ENCODE measurements at places on chromosomes 1 and 21.

- no peak overlapping the region for H3K4me3 ChIP-seq
- 0 out of 2 replicates have a peak, but pooled peaks cover 3% of the 10 kb centered on the region for H3K36me3 ChIP-seq
- H3K4me1 ChIP-seq, result no peaks in the 10 kb centered on the region
- H3K27me3 ChIP-seq, result no peaks in the 10 kb centered on the region
- no peak for DNase-seq
Measured at GRCh38 chr1:113538225-113538624, 147.9 kb downstream of the MAGI3 start.

GRCh38 chr1:27569088-27569460 lies 34.9 kb downstream of the AHDC1 start:
- no peaks in the 10 kb centered on the region for H3K36me3 ChIP-seq
- no peak overlapping the region for H3K27ac ChIP-seq
- H3K4me3 ChIP-seq, result peak overlapping the region; percentile 53
- H3K4me1 ChIP-seq, result peaks cover 26% of the 10 kb centered on the region

- H3K36me3 ChIP-seq, result no peaks in the 10 kb centered on the region
- no peak for DNase-seq
- H3K4me1 ChIP-seq, result peaks cover 21% of the 10 kb centered on the region
- H3K27me3 ChIP-seq, result no peaks in the 10 kb centered on the region
- H3K4me3 ChIP-seq, result no peak overlapping the region
Measured at GRCh38 chr1:156697481-156697880, 7.9 kb downstream of the CRABP2 start.

DNA sequence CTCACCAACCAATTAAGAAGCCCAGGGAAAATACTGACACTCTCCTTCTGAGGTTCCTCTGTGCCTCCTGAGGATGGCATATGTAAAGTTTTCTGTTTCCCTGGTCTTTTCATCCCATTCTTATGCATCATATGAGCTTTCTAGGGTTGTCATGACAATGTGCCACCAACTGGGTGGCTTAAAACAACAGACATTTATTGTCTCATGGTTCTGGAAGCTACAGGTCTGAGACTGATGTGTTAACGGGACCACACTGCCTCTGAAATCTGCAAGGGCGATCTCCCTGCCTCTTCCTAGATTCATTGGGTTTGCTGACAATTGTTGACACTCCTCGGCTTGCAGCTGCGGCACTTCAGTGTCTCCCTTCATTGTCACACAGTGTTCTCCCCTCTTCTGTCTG lies 308.4 kb downstream of the RGS7 start:
- no peak overlapping the region for H3K4me3 ChIP-seq
- H3K27me3 ChIP-seq, result peaks cover 29% of the 10 kb centered on the region
- no peaks in the 10 kb centered on the region for H3K36me3 ChIP-seq
- H3K27ac ChIP-seq, result no peak overlapping the region

GRCh38 chr1:156246781-156247459 lies 936 bp downstream of the PAQR6 start:
- no peak for DNase-seq
- no peaks in the 10 kb centered on the region for H3K27me3 ChIP-seq
- no peak overlapping the region for H3K4me3 ChIP-seq
- no peak overlapping the region for H3K27ac ChIP-seq
- H3K4me1 ChIP-seq, result no peaks in the 10 kb centered on the region

DNA sequence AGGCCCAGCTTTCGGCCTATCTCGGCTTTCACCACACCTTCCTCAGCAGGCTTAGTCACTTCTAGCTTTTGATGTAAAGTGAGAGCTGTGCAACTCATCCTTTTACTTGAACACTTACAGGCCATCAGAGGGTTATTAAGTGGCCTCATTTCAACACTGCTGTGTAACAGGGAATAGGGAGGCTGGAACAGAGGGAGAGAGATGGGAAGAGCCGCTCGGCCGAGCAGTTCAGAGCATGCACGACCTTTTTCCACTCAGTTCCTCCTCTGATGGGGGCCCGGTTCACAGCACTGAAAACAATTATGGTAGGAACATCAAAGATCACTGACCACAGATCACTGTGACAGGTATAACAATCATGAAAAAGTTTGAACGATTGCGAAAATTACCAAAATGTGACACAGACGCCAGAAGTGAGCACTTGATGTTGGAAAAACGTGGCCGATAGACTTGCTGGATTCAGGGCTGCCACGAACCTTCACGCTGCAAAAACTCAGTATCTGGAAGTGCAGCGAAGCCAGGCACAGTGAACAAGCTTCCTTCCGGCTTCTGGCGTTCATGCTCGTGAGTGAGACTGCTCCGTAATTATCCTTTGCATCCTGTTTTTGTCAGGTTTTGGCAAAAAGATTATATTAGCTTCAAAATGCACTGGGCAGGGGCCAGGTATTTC lies 28.6 kb downstream of the AGPAT3 start:
- H3K4me1 ChIP-seq, result no peaks in the 10 kb centered on the region
- no peak overlapping the region for H3K27ac ChIP-seq
- no peaks in the 10 kb centered on the region for H3K27me3 ChIP-seq
- DNase-seq, result no peak

DNA sequence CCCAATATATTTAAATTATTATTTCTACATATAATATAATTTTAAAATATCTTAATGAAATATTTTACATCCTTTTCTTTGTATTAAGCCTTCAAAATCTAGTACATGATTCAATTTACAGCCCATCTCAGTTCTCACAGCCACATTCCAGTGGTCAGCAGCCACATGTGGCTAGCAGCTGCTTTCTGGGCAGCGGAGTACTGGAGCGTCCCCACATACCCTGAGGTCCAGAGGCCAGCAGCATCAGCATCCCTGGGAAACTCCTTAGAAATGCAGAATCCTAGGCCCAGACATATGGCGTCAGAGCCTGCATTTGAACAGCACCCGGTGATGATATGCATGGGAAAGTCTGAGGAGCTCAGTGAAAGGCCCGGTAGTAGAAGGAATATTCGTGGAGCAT lies 8.6 kb upstream of the LHX4 start:
- H3K36me3 ChIP-seq, result no peaks in the 10 kb centered on the region
- no peaks in the 10 kb centered on the region for H3K4me1 ChIP-seq
- H3K27ac ChIP-seq, result no peak overlapping the region
- H3K4me3 ChIP-seq, result no peak overlapping the region

DNA sequence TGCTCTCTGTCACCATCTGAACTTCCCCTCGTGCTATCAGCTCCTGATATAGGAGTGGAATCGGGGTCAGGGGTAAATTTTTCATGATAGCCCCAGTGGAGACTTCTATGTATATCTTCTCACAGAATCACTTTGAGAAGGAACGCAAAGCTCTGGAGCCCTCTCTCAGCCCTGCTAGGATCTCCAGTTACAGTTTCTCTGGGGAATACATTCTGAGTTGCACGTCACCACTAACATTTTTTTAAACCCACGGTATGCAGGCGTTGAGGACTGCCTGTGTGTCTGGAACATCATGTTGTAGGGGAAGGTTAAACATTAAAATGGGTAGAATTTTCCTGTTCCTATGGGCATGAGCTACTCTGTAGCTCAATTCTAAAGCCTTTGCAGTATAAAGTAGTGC lies 116.4 kb upstream of the FAM78B start:
- H3K4me1 ChIP-seq, result no peaks in the 10 kb centered on the region
- H3K27me3 ChIP-seq, result 0 out of 2 replicates have a peak, but pooled peaks cover under 1% of the 10 kb centered on the region
- H3K4me3 ChIP-seq, result no peak overlapping the region
- no peak for DNase-seq
- H3K36me3 ChIP-seq, result no peaks in the 10 kb centered on the region
- H3K27ac ChIP-seq, result no peak overlapping the region

DNA sequence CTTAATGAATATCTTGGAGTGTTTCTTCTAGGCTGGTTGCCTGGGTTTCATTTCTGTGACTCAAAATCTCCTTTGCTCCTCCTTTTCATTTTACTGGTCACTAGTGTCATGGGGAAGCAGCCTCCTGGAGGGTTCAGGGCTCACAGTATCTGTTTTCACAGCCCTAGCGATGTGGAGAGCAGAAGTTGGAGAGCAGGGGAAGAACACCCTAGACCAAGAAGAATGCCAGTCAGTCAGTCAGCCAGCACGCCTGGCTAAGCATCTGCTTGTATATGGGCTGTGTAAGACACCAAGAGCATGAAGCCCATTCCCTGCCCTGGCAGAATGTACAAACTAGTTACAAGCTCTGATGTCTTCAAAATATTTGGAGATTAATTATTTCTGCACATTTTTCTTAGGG lies 7.9 kb downstream of the RXRG start:
- no peak for DNase-seq
- no peaks in the 10 kb centered on the region for H3K36me3 ChIP-seq
- no peak overlapping the region for H3K27ac ChIP-seq
- H3K4me3 ChIP-seq, result no peak overlapping the region

GRCh38 chr1:209590405-209590804 lies 6.9 kb downstream of the CAMK1G start:
- peaks cover 14% of the 10 kb centered on the region for H3K4me1 ChIP-seq
- no peak overlapping the region for H3K27ac ChIP-seq

GRCh38 chr1:236904892-236905741 lies 99.1 kb downstream of the MT1HL1 start:
- H3K4me3 ChIP-seq, result no peak overlapping the region
- peaks cover 13% of the 10 kb centered on the region for H3K27me3 ChIP-seq
- no peaks in the 10 kb centered on the region for H3K4me1 ChIP-seq
- no peaks in the 10 kb centered on the region for H3K36me3 ChIP-seq

- no peaks in the 10 kb centered on the region for H3K36me3 ChIP-seq
- H3K4me3 ChIP-seq, result no peak overlapping the region
- H3K4me1 ChIP-seq, result no peaks in the 10 kb centered on the region
Measured at GRCh38 chr21:27571706-27572105, 604.8 kb upstream of the ADAMTS5 start.

- peak overlapping the region; percentile 66 for H3K27ac ChIP-seq
- no peaks in the 10 kb centered on the region for H3K36me3 ChIP-seq
- no peak overlapping the region for H3K4me3 ChIP-seq
Measured at GRCh38 chr1:200342511-200343311, 67.1 kb downstream of the ZNF281 start.

GRCh38 chr1:29806646-29807319 lies 570.5 kb downstream of the PTPRU start:
- H3K4me1 ChIP-seq, result no peaks in the 10 kb centered on the region
- no peaks in the 10 kb centered on the region for H3K36me3 ChIP-seq
- no peak overlapping the region for H3K27ac ChIP-seq
- H3K27me3 ChIP-seq, result no peaks in the 10 kb centered on the region
- no peak overlapping the region for H3K4me3 ChIP-seq

- peak; percentile 73 for DNase-seq
- peaks cover 25% of the 10 kb centered on the region for H3K4me1 ChIP-seq
- H3K36me3 ChIP-seq, result no peaks in the 10 kb centered on the region
Measured at GRCh38 chr1:158037866-158038359, 44.5 kb downstream of the KIRREL1 start.

GRCh38 chr1:201038186-201038876 lies 14.8 kb upstream of the KIF21B start:
- no peak overlapping the region for H3K27ac ChIP-seq
- no peaks in the 10 kb centered on the region for H3K27me3 ChIP-seq
- H3K36me3 ChIP-seq, result no peaks in the 10 kb centered on the region
- no peak overlapping the region for H3K4me3 ChIP-seq
- no peaks in the 10 kb centered on the region for H3K4me1 ChIP-seq
- DNase-seq, result peak; percentile 28

DNA sequence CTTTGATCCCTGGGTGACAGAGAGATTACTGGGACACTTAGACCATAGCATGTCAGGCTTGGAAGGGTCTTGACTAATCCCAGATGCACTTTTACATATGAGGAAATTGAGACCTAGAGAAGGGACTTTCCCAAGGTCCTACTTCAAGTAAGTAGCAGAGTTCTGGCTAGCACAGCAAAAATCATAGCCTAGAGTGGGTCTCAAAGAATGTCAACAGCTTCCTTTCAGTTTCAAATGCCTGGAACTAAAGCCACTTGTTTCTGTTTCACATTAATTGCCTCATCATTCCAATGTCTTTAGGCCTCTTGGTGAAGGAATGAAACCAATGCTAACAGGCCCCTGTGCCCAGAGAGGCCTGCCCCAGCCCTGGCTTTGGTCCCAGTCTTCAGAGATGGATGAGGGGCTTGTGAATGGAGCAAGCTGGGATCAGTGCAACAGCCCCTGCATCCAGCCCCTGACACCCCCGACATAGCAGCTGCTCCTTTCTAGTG lies 26.6 kb downstream of the ATF3 start:
- no peak overlapping the region for H3K27ac ChIP-seq
- H3K36me3 ChIP-seq, result no peaks in the 10 kb centered on the region
- DNase-seq, result no peak
- no peaks in the 10 kb centered on the region for H3K4me1 ChIP-seq

- no peaks in the 10 kb centered on the region for H3K4me1 ChIP-seq
- no peak overlapping the region for H3K27ac ChIP-seq
- H3K36me3 ChIP-seq, result no peaks in the 10 kb centered on the region
- no peaks in the 10 kb centered on the region for H3K27me3 ChIP-seq
- no peak for DNase-seq
Measured at GRCh38 chr1:184988506-184988905, 14.2 kb upstream of the NIBAN1 start.

DNA sequence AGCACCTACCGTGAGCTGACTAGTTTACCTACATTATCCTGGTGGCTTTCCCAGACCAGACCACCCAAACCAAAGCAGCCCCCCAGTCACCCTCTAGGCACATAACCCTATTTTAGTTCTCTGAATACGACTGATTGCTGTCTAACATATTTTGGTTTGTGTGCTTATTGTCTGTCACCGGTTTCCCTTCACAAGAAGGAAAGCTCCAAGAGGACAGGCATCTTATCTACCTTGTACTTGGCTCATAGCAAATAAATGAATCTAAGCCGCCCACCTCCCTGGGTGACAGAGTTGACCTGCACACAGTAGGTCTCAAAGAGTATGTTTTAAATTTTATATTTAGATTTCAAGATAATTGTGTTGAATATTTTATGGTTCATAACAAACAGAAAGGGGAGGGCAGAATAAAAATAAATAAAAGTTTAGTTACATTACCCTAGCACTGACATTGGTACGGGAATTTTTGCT lies 904 bp upstream of the PRDX6 start:
- H3K4me1 ChIP-seq, result peaks cover 50% of the 10 kb centered on the region
- H3K36me3 ChIP-seq, result peaks cover 21% of the 10 kb centered on the region
- H3K27me3 ChIP-seq, result no peaks in the 10 kb centered on the region
- no peak for DNase-seq
- peak overlapping the region; percentile 74 for H3K27ac ChIP-seq

GRCh38 chr1:242147096-242147976 lies 148.4 kb upstream of the MAP1LC3C start:
- no peak overlapping the region for H3K27ac ChIP-seq
- H3K4me3 ChIP-seq, result no peak overlapping the region
- H3K4me1 ChIP-seq, result no peaks in the 10 kb centered on the region
- no peaks in the 10 kb centered on the region for H3K27me3 ChIP-seq
- DNase-seq, result no peak
- H3K36me3 ChIP-seq, result no peaks in the 10 kb centered on the region

GRCh38 chr1:4093856-4094565 lies 193.9 kb upstream of the C1orf174 start:
- no peak overlapping the region for H3K27ac ChIP-seq
- peaks cover 53% of the 10 kb centered on the region for H3K27me3 ChIP-seq
- H3K4me1 ChIP-seq, result no peaks in the 10 kb centered on the region

DNA sequence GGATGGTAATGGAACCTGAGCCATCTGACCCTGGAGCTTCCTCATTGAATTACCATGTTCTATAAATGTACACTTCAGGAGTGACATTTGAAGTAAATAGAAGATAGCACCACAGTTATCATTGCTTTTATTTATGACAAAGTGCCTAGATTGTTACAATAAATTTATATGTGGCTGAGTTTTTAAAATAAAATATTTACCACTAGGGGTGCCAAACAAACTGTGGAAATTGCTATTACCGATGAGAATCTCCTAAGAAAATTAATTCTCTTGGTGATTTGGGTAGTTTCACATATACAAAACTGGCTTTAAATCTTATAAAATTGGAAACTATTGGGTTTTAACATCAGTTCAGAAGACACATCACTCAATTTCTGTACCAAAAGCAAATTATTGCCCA lies 1.4 kb upstream of the TNR start:
- H3K27ac ChIP-seq, result no peak overlapping the region
- no peaks in the 10 kb centered on the region for H3K36me3 ChIP-seq
- peaks cover 10% of the 10 kb centered on the region for H3K27me3 ChIP-seq
- DNase-seq, result no peak
- H3K4me1 ChIP-seq, result no peaks in the 10 kb centered on the region
